Hematopoietic multipotent progenitor cell treated with erythropoietin and hydrocortisone succinate and interleukin-3 and kit ligand, for 17 days (in vitro differentiated cells): ENCODE measurements at places on chromosomes 13 and 19.
A peak's percentile ranks its signal among the peaks of the same experiment; 100 is the strongest.

DNA sequence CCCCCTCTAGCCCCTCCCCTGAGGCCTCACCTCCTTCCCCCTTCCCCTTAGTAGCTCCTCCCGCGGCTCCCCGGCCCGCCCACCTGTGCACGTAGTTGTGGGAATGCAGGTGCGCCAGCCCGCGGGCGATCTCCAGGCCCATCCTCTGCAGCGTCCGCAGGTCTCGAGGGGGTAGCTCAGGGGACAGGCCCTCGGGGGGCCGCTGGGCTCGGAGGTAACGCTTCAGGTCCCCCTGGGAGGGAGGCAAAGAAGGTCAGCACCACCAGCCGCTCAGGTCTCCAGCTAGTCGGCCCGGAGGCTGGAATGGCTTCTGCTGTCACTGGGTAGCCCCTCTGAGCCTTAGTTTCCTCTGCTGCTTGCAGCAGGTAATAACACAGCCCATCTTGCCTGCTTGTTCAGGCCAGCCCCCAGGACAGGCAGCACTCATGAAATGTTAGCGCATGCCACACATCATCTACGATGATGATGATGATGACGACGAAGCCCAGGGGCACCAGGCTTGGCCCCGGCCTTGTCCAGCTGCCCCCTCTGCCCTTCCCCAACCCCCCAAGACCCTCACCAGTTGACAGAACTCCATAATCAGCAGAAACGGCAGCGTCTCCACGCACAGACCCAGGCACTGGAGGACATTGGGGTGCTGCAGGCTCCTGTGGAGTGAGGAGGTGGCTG, 9.2 kb downstream of the LMTK3 start:
- no peak for DNase-seq

GRCh38 chr19:18416778-18417249, 2.4 kb upstream of the SSBP4 start:
- peak; percentile 32 for DNase-seq

DNA sequence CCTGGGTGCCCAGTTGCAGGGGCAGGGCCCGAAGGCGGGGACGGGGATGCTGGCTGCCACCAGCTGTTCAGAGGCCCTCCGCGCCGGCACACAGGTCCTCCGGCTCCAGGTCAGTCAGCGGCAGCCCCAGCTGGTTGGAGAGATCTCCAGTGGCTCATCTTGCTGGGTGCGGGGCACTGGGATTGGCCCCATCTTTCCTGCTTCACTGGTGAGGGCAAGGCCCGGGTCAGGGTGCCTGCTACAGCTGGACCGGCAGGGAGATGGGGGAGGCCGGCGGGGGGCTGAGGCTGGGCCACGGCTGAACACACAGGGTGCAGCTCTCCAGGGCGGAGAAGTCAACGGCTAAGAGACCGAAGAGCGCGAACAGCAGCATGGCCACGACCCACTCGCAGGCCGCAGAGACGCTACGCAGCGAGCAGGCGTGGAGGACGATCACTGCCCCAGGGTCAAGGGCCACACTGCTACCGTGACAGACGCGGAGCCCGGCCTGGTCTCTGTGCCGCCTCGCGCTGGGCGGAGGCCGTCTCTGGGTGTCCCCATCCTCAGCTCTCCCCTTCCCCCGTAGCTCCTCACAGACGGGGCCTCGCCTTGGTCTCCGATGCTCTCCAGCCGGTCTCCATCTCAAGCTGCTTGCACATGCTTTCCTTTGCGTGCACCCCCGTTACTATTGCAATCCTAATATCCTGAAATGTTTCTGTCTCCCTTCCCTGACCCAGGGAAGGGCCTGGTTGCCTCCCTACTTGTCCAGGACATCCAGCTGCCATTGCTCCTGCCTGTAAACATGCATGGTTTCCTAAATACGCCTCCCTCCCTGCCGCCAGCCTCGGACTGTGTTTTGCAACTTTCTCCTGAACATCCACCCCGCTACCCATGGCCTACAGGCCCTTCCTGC, 12.3 kb downstream of the TMEM150B start:
- no peak for DNase-seq

GRCh38 chr13:71879129-71879535, 12.1 kb upstream of the DACH1 start:
- no peak for DNase-seq

- no peak for DNase-seq
These were observed 518.8 kb downstream of the MYO16 start for GRCh38 chr13:109148243-109148642.

DNA sequence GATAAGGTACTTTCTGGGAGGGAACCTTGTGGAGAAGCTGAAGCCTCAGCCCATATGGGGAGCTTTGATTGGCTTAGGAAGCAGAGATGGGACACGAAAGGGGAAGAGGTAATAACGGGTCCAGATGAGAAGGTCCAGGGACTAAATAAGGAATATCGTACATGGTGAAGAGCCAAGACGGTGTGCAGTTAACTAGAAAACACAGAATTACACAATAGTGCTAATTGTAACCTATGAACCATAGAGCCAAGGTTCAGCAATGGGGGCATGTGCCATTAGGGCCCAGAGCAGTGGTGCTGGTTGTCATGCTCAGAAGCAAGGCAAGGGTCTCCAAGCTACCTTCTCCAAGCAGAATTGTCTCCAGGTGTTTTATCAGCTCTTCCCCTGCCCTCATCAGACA, 106.1 kb downstream of the IRS2 start:
- no peak for DNase-seq

- DNase-seq: no peak
These were observed 60.9 kb downstream of the PEX11G start for GRCh38 chr19:7427944-7428343.

DNA sequence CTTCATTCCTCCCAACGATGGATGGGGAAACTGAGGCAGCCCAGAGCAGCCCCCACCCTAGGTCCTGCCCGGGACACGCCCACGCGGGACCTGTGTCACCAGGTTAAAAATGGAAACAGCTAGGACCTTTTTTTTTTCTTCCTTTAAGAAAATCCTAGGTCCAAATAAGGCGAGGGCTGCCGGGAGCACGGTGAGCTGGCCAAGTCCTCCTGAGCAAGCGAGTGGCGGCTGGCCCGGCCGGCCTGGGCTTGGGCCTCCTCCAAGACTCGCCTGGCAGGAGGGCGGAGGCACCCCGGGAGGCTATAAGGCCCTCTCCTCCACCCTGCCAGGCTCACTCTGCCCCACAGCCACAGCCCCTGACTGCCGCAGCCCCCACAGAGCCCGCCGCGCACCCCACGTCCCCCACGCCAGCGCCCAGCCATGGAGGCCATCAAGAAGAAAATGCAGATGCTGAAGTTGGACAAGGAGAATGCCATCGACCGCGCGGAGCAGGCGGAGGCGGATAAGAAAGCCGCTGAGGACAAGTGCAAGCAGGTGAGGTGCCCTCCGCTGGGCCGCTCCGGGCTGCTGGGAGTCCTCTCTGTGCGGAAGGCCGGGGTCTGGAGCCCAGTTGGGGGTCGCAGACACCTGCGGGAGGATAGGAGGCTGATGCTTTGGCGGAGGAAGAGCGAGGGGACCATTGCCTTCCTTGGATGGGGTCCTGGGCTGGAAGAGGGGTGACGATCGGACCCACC, 8.9 kb upstream of the TPM4 start:
- no peak for DNase-seq

- DNase-seq: peak; percentile 51
These were observed 2.3 kb downstream of the MIDN start for GRCh38 chr19:1250437-1251260.

DNA sequence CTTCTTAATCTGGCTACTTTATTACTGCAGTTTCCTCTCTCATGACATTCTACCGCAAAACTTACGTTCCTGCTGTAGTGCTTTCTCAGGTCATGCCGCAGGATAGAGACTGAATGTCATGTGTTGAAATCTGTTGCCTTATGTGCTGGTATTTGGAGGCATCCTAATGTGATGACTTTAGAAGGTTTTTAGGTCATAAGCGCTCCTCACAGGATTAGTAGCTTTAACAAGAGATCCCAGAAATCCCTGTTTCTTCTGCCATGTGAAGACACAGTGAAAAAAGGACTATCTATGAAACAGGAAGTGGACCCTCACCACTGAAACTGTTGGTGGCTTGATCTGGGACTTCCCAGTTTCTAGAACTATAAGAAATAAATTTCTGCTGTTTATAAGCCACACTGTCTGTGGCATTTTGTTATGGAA, 209.3 kb downstream of the LACC1 start:
- DNase-seq: no peak

- DNase-seq: no peak
These were observed 50.1 kb upstream of the KLF12 start for GRCh38 chr13:74184283-74184682.

GRCh38 chr13:108586826-108587225, 42.6 kb upstream of the MYO16 start:
- DNase-seq: no peak

DNA sequence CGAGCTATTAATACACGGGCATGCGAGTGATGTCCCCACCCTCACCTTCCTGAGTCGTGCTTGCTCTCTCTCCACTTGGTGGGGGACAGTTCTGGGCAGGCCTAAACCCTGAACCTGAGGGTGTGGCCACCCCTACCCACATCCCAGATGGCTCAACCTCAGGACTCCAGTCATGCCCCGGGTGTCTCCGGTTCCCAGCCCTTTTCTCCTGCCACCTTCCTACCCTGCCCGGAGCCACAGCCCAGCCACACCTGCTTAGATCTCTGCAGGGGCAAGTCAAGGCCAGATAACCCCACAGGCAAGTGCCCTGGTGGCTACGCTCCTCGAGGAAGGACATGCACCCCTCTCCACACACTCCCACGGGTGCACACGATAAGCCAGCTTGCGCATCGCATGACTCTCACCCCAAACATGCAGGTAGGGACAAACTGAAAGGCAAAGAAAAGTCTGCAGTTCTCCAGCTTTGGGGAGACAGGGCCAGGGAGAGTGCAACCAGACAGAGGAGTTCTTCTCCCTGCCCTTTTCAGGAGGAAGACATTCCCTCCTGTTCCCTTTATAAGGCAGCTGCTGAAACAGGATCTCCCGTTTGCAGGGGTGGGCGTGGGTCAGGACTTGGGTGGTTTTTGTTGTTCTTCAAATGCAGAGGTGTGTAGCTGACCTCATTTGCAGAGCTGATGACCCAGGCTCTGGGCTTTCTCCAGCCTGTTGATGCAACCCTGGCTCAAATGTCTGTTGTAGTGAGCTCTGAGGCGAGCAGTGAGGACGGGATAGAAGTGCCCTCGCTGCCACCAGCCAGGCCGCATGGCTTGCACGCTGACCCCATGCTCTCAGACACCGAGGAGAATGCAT, 88.6 kb downstream of the DPF1 start:
- no peak for DNase-seq

GRCh38 chr19:41324921-41325639, 15.1 kb downstream of the CCDC97 start:
- no peak for DNase-seq

- no peak for DNase-seq
These were observed 386 bp downstream of the VAV1 start for GRCh38 chr19:6772866-6773322.

- DNase-seq: no peak
These were observed 168.3 kb upstream of the RNF113B start for GRCh38 chr13:98345107-98345935.

DNA sequence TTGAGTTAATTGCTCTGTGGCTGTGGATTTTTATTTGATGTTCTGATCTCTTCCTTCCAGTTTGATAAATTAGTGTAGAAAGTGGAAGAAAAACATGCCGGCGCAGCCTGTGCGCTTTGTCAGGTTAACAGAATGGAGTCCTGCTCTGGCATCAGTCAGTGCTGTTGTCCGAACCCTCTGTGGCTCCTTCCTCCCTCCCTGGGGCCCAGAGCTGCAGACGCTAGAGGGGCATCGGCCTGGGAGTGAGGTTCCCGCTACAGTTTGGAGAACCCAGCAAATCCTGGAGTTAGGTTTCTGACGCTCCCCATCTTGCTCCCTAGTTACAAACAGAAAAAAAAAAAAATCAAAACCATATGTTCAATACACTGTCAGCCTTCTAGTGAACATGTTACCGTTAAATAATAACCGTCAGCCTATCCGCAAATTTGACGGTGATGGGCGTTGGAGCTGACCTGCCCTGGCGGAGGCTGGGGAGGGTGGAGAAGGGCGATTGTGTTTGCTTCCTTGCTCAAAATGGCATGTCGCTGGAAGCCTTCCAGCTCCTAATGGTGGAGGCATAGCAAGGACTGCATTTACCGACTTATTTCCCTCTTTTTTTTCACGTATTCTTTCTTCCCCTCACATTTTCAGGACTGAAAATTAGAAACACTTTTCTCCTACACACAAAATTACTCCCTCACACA, 13.6 kb downstream of the MBNL2 start:
- no peak for DNase-seq

- DNase-seq: no peak
These were observed 555 bp downstream of the SAMD4B start for GRCh38 chr19:39342647-39343305.

DNA sequence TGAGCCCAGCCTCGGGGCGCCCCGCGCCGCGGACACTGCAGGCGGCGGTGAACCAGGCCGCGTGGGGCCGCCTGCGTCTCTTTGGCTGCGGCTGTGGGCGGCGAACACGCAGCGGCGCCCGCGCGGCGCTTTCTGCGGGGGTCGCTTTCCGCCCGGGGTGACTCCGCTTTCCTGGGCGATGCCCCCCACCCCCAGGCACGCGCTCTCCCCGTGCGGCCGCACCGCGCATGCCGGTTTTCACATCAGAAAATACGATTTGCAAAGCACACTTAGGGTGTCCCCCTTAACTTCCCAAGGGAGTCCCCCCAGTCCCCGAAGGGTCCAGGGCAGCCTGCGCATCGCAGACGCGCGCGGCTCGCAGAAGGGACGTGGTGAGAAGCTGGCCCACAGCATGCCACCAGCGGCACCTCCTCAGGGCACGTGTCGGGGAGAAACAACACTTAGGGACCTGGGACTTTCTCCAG, 5.3 kb downstream of the F7 start:
- no peak for DNase-seq

GRCh38 chr19:3099347-3100145, 5.4 kb downstream of the GNA11 start:
- DNase-seq: no peak

DNA sequence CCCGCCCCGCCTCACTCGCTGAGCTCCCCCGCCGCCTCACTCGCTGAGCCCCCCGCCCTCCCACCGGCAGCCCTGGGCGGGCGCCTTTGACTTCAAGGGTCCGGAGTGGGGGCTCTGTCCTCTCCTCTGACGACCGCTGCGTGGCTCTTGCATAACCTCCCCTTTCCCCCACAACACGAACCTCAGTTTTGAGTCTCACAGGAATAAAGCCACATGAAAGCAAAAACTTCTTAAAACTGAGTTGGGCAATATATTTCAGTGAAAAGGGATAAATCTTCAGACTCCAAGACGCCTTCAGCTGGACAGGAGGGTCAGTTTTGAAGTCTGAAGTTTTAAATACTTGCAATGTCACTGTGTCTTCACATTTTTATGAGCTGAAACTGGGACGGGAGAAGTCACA, 70.6 kb upstream of the C13orf46 start:
- DNase-seq: no peak

GRCh38 chr13:73610799-73611592, 523.2 kb downstream of the KLF12 start:
- no peak for DNase-seq

- no peak for DNase-seq
These were observed 6.1 kb downstream of the CIC start for GRCh38 chr19:42275103-42275502.
